ENCODE measurements at places on chromosomes 12 and 14.

DNA sequence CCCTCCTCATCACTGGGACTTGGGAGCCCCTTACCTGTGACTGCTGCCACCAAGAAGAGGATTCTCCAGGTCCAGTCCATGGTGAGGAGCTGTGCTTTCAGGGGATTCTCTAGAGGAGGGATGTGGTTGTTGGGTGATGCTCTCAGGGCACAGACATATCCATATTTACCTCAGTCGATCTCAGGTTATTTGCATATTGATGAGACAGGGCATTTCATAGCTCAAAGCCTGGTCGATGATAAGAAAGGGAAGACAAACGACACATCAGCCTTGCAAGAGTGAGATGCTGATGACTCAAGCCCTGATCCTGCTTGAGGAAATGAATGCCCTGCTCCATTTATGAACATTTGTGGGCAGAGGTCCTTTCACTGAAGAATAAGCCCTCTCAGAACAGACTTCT lies 981.0 kb downstream of the TMEM121 start:
- DNase-seq: no peak

- peak; percentile 17 for DNase-seq
Measured at GRCh38 chr12:1083889-1084262, 92.9 kb downstream of the ERC1 start.

DNA sequence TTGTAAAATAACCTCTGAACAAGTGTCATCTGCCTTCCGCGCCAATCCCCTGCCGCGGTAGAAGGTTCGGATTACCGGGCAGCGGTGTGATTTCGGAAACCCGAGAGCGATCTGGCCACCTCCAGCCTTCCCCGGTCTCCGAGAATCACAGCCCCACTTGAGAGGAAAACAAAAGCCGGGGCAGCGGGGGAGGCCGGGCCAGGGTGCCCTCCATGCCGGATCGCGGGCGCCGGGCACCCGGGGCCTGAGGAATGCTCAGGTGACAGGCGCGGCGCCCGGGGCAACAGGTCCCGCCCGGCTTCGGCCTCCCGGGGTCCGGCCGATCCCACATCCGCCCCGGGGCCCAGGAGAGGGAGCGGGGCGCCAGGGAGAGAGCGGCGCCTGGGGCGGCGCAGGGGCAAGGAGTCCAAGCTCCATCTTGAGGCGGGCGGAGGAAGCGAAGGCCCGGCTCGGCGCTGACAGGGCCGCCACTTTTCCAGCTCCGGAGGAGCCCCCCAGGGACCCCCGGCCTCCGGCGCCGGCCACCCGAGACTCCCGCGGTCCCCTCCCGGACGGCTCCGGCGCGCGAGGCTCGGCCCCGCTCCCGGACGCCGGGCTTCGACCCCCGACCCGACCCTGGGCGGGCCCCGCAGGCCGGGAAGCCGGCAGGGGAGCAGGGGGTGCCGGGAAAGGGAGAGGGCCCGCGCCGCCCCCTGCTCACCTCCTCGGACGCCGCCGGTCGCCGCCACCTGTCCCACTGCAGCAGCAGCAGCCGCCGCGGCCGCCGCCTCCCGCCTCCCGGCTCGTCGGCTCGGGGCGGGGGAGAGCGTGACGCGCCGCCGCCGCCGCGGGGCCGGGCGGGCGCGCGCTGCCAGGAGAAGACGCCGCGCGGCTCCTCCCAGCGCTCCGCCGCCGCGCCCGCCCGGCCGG lies at the start of gene CLIP1:
Gene CLIP1, minus strand, starts transcription at position 849 of the 909 bp plus-strand sequence. CDS start 42,217 bp downstream, outside the sequence.
- no peak for DNase-seq

GRCh38 chr12:1872001-1872400 lies 46.5 kb downstream of the CACNA2D4 start:
- DNase-seq: no peak

- no peak for DNase-seq
Measured at GRCh38 chr14:33570694-33571310, 380.1 kb downstream of the EGLN3 start.

GRCh38 chr14:87656315-87656714 lies 336.7 kb downstream of the GALC start:
- no peak for DNase-seq

DNA sequence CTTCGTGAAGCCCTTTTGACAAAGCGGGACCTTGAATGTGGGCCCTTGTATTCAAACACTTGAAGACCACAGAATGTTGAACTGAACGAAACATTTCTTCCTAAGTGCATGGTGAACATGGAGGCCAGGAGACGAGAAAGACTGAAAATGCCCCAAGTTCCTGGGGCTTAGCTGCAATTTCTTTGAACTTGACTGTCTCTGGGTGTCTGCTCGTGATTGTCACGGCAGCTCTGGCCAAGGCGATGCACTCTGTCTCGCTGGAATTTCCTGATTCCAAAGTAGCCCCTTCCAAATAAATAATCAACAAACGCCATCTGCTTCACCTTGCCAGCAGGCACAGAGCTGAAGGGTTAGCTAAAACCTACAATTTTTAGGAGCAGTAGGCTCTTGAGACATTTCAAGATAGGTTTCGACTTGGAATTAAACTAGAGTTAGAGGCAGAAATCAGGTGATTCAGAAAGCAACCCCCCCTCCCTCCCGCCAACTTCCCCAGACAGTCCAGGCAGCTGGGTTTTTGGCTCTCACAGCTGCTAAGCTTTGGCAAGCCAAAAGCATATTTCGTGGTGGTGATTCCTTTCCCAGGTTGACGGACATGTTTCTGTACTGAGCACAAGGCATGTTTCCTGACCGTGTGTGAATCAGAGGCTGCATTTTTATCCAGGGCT lies 13.5 kb upstream of the IRF2BPL start:
- DNase-seq: no peak

- DNase-seq: no peak
Measured at GRCh38 chr12:130969223-130969622, 15.5 kb downstream of the ADGRD1 start.

GRCh38 chr14:101333335-101334280 lies 227.7 kb upstream of the DIO3 start:
- DNase-seq: no peak

- DNase-seq: no peak
Measured at GRCh38 chr14:99595034-99595433, 9.0 kb downstream of the CCDC85C start.
